ENCODE measurements at places on chromosomes 7 and 10.
A peak's percentile ranks its signal among the peaks of the same experiment; 100 is the strongest.

- peak; percentile 70 for DNase-seq
Observed at GRCh38 chr10:91032611-91033206, 111.8 kb upstream of the ANKRD1 start.

GRCh38 chr10:103467406-103467805 lies 8.7 kb upstream of the CALHM1 start:
- DNase-seq: no peak

- no peak for DNase-seq
Observed at GRCh38 chr10:125035588-125036295, 93.8 kb downstream of the ZRANB1 start.

DNA sequence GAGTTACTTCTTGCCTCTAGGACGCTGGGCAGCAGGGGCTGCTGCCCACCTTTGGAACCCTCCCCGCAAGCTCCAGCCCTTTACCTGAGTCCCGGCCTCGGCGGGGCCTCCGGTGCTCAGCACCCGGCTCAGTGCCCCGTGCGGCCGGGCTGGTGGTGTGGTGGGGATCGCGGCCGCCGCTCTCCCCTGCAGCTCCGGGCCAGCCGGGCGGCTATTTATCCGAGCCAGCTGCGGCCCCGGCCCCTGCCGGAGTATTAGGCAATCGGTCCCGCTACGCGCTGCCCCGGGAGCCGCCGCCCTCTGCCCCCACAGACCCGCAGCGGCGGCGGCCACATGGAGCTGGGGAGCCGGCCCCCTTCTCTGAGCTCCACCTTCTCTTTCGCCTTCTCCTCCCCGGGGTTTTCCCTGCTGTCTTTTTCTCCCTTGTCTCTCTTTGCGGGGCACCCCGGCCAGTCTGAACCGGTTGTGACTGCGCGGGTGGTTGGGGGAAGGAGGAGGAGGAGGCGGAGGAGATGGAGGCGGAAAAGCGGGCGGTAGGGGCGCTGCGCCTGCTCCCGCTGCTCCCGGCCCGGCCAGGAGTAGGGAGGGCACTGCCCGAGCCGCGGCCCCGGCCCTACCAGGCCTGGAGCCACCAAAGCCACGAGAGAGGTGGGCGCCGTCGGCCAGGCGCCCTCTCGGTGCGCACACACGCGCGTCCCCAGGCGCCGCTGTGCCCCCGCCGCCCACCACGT lies at the start of gene SLC16A9:
Gene SLC16A9, minus strand, starts transcription at position 456 of the 731 bp plus-strand sequence. CDS start 25,559 bp downstream, outside the sequence.
- DNase-seq: peak; percentile 79

GRCh38 chr10:85224366-85224940 lies 896.1 kb downstream of the CCSER2 start:
- DNase-seq: no peak

- DNase-seq: no peak
Observed at GRCh38 chr10:119693262-119693957, 32.4 kb upstream of the INPP5F start.

GRCh38 chr10:104028146-104028545 lies 57.5 kb downstream of the COL17A1 start:
- DNase-seq: no peak

GRCh38 chr7:28520074-28521015 lies 108.0 kb downstream of the CREB5 start:
- no peak for DNase-seq

DNA sequence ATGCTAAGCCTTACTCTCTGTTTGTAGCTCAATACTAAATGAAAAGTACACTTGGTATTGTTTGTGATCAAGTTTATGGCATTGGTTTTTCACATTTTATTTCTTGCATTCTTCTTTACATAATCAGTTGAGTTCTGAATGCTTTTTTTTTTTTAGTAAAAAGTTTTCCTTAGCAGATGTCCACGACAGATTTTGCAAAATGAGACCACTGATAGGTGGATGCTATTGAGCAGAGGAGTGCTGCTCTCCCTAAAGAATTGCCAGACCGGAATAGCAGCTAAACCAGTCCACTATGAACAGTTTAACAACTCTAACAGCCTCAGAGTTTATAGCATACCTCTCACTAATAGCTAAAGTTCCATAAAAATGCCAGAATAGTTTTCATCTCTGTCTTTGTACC lies 225.1 kb upstream of the CACNA2D1 start:
- no peak for DNase-seq

DNA sequence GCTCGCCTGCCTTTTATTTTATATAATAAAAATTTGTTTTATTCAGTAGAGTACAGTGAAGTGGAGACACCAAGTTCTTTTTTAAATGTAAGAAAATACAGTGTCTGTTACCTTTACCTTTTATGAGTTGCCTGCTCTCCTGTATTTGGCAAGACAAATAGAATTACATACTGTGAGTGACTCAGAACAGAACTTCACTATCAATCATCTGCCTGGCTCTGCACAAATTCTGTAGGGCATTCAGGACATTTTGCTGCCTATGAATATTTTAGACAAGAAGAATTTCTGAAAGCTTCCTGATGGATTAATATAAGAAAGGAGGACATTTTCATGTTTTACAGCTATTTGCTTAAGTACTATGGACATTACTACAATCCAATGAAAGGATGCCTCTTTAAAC lies 135.4 kb upstream of the PHF14 start:
- no peak for DNase-seq

DNA sequence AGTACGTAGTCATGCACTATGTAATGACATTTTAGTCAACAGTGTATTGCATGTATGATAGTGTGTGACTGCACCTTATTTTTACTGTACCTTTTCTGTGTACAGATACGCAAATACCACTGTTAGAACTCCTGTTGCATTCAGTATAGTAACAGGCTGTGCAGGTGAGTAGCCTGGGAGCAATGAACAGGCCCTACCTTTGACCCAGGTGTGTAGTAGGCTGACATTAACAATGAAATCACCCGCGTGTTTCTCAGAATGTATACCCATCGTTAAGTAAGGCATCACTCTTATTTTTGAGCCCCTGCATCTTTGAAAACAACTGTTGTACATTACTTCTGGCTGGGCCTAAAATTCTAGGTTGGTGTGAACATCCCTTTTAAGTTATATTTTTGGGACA lies 41.6 kb downstream of the DAGLB start:
- no peak for DNase-seq

DNA sequence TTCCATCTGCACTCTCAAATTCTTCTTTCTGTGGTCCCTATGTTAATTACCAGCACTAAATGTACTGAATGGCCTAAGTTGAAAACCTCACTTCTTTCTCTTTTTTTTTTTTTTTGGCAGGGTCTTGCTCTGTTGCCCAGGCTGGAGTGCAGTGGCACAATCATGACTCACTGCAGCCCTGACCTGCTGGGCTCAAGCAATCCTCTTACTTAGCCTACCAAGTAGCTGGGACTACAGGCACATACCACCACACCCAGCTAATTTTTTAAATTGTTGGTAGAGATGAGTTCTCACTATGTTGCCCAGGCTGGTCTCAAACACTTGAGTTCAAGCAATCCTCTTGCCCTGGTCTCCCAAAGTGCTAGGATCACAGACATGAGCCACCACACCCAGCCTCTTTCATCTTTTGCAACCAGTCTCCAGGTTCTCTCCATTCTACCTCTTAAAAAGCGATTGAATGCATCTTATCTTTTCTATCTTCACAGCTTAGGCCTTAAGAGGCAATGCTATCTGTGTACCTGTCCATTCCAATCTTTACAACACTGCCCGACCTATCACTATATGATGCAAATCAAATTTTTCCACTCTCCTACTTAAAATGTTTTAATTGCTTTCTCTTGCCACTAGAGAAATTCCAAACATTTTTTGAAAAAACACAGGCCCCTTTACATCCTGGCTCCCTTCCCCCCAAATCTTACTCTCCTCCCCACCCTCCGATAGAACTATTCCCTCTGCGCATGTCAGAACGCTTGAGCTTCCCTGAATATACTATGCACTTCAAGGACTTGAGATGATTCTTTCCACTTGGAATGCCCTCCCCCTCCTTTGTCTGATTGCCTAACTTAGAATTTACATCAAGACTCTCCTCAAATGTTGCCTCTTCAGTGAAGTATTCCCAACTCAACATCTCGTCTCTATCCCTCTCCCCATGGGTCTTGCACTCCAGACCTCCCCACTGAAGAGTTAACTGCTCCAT lies 6.0 kb downstream of the ICA1 start:
- no peak for DNase-seq

DNA sequence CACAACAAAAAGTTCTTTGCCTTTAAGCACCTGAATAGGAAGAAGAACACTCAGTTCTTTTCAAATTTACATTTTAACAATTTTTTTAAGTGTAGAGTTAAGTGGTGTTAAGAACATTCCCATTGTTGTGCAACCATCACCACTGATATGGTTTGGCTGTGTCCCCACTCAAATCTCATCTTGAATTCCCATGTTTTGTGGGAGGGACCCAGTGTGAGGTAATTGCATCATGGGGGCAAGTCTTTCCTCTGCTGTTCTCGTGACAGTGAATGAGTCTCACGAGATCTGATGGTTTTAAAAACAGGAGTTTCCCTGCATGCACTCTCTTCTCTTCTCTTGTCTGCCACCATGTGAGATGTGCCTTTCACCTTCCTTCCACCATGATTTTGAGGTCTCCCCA lies 155.7 kb downstream of the PLXNA4 start:
- no peak for DNase-seq

DNA sequence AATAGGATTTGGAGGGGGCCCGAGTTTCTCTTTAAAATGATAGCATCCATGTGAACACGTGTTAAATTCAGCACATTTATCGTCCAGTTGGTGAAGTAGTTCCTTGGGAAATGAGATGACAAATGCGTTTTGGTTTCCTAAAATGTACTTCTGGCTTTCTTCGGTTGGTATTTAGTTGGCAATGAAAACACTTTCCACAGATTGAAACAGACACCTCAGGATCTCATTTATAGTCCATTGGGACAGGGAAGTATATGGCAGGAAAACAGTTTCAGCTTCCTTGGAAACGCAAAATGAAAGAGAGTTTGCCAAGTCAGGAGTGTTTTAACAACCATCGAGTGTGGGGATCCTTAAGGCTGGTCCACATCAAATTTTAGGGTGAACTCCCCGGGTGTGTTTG lies 19.4 kb upstream of the LYZL1 start:
- DNase-seq: no peak

DNA sequence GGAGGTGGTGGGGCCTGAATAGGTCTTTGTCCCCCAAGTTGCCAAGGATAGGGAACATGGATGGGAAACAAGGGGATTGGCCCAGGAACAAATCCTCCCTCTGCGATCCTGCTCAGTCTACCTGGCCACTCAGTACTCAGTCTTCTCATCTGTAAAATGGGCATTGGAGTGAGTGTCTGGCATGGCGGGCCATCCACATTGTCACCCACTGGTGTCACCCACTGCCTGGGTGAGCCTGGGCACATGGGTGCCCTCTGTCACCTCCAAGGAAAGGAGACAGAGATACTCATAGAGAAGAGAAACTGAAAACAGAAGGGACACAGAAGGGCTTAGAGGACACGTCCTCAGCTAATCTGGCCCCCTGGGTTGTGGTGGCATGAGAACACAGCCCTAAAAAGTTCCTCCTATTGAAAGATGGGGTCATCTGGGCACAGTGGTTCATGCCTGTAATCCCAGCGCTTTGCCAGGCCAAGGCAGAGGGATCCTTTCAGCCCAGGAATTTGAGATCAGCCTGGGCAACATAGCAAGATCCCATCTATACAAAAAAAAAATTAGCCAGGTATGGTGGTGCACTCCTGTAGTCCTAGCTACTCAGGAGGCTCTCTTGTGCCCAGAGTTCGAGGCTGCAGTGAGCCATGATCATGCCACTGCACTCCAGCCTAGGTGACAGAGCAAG lies 12.5 kb upstream of the TNRC18 start:
- no peak for DNase-seq

DNA sequence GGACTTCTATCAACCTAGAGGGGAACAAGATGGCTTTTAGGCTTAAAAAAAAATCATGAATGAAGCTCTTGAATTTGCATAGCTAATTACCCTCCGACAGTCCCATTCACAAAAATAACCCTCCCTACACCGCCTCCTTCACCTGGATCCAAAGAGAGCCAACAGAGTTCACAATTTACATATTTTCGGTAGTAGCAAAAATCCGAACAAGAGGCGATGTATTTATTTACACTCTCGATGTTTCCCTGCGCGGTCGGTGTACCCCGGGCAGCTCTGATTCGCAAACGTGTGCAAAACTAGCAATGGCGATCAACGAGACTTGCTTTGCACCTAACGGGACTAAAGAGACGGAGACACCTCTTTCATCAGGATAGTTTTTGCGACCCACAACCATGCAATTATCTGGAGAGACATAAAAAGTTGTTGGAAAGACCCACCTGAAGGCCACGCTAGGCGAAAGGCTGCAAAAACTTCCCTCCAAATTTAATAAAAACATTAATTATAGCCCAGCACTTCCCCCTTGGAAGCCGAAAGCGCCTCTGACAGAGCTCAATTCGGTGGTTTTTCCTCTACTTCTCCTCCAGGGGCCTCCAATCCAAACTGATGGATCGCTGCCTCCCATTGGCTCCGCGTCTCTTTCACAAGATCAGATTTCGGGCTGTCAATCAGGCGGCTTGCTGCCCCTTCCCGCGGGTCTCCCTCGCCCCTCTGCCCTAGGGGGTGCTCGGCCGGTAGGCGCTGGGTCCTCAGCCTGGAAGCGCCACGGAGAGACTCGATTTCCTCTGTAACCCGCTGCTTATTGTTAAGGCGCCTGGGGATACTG lies at the start of gene ETV1:
Gene ETV1, minus strand, starts transcription at position 541 of the 823 bp plus-strand sequence. CDS start 614 bp downstream, outside the sequence.
- DNase-seq: peak; percentile 79

GRCh38 chr10:52652431-52653262 lies 119.9 kb downstream of the MBL2 start:
- DNase-seq: no peak

GRCh38 chr10:35400595-35401268 lies 64.4 kb downstream of the CCNY start:
- no peak for DNase-seq

GRCh38 chr10:104622598-104623209 lies 18.4 kb upstream of the SORCS3 start:
- no peak for DNase-seq

GRCh38 chr7:101099969-101100781 lies 14.9 kb downstream of the TRIM56 start:
- DNase-seq: peak; percentile 95

Measured in sciatic nerve (tissue), 2 donors.